ENCODE measurements at places on chromosomes 16 and 17. TPM values are rescaled to one million over a fixed set of nuclear protein-coding genes. Genes with fewer than 3 reads are reported as not detected.

- DNase-seq: no peak
These were observed 3.1 kb upstream of the TPPP3 start for GRCh38 chr16:67396159-67397035.

DNA sequence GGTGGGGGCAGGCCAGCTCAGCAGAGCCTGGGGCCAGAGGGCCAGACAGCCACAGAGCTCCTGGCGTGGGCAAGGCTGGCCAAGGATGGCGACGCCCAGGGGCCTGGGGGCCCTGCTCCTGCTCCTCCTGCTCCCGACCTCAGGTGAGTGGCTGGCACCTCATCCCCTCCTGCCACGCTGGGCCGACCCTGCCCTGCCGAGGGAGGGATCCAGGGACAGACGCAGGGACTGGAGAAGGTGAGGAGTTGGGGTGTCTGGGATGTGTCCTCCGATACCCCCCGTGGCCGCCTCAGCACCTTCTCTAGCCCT, at the start of gene ADGRG3:
TSS of gene ADGRG3 (plus strand) at position 44 of the 309 bp plus-strand sequence. CDS start at position 86, 42 bp downstream.
- no peak for DNase-seq

DNA sequence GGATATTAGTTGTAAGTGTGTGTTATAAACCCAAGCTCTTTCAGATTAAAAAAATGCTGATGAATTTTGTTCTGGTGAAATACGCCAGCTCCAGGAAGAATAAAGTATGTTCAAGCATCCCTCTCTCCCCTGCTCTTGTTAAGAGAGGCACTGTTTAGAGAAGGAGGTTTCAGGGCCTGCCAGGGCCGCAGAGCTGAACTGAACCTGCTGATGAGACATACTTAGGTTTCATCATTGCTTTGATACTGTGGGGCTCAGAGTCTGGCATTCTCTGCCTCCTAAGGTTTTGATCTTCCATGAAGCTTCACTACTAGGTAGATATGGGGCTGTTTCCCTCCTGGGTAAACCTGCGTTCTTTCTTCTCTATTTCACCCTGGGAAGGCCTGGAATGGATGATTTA, 175.3 kb upstream of the FAM20A start:
- DNase-seq: no peak

DNA sequence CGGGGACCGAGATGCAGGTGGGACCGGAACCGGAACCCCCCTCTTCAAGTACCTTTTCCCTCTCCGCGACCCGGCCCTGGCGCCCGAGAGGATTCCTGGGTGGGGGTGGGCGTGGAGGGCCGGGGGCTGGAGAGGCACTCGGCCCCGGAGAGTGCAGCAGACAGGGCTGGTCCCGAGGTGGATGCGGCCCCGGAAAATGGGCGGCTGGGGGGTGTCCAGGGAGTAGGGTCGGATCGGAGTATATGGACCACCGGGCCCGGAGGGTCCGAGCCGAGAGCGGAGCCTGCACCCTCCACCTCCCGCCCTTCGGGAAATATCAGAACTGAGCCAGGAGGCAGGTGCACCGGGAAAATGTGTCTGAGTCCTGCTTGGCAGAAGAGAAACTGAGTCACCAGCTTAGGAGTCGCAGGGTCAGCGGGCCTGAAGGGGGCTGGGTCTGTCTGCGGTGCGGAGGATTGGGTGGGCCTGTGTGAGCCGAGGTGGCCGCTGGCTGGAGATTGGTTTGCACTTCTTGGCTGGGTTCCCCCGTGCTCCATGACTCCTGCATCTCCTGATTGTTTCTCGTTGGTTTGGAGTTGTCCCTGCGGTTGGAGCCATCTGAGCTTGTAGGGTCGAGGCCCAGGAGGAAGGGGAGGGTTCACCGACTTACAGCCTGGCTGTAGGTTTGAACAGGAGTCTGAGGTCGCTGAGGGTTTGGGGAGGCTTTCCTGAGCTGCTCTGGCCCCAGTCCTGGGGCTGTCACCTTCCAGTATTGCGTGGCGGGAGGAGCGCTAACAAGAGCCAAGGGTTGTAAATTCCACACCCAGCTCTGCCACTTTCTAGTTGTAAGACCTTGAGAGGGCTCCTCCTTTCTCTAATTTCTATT, 518 bp downstream of the SH2B1 start:
- peak; percentile 69 for DNase-seq

The LASP1 gene
- 130 TPM for total RNA-seq

DNA sequence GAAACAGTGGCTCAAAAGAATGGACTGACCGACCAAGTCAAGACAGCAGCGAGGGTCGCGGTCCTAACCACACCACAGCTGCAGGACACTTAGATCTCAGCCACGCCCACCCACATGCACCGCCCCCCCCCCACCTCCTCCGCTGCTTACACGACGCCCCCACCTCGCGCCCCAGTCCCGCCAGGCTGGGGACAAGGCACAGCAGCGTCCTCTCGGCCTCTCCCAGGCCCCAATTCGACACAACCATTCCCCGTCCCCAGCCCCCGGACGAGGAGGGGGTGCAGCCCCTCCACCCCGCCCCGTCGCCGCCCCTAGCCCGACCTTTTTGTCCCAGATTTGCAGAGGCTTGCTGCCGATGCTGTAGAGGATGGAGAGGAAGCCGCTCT, 477 bp downstream of the CFAP20 start:
- no peak for DNase-seq

- DNase-seq: no peak
These were observed 11.8 kb upstream of the ZNF23 start for GRCh38 chr16:71473891-71474290.

DNA sequence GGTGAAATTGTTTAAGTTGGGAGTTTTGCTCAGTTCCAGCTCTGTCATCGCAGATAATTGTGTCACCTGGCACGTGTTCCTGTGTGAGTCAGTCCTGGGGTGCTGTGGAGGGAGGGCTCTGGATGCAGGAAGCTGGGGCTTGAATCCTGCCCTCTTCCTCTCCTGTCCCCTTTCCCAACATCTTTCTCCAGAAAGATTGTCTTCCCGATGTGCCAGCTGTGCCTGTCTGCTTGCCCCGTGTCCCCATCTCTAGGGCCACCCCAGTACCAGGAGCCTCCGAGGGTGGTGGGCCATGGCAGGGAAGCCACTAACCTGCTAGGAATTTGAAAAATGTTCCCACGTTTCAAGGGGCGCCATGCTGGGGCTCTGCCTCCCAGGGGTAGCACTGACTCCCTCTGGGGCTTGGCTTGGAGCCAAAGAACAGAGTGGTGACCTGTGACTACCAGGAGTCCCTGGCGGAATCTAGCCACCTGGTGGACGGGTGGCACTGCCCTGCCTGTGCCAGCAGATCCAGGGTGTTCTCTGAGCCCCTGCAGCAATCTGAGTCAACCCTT, 198.1 kb downstream of the ENGASE start:
- DNase-seq: no peak

The FAM171A2 gene
- total RNA-seq: 0.21 TPM

DNA sequence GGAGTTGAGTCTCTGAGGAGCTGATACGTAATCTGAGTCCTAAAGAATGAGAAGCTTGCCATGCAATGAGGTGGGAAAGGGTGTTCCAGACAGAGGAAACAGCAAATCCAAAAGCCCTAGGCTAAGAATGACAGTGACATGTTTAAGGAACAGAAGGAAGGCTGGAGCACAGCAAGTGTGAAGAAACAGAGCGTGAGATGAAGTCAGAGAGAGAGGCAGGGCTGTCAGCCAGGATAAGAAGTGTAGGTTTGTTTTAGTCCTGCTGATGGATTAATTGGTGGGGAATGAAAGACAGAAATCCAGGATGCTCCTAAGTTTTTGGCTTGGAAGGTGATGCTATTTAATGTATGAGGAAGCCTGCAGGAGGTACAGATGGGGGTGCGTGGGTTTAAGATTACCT, 14.5 kb downstream of the MMP28 start:
- DNase-seq: no peak
